ENCODE measurements at places on chromosomes 1 and 21.

DNA sequence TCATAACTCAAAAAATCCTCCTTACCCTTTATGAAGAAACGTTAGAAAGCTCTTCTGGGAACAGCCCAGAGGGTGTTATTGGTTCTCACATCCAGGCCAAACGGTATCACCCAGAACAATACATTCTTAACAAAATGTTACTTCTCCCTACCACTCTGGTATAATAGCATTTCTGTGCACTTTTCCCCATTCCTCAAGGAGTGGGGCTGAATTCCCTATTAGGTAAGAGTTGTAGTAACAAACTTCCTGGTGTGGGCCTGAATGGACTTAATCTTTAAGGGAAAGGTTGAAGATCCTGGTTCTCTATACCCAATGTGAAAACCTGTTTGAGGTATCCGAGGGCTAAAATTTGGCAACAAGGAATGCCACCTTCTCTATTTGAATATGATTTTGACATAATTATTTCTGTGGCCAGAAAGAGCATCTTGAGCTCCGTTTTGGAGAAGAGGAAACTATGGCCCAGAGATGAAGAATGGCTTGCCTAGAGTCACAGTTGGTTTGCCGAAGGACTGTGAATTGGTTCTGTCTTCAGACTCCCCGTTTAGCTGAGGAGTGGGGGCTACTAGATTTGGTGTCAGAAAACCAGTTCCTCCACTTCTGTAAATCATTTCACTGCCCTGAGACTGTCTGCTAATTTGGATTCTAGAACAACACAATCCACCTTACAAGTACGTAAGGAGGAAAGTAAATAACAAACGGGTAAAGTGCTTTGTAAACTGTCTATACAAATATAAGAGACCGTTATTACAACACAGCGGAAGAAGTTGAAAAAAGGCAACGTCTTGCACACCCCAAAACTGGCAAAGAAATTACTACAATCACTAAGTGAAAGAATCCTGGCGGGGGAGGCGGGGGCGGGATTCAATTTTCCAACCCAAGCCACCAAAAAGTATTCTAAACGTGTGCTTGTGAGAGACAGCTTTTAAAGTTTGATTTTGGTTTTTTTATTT, 2.3 kb downstream of the ANP32E start:
- DNase-seq: peak; percentile 15

GRCh38 chr21:28240586-28240985, 752.1 kb downstream of the LTN1 start:
- no peak for DNase-seq

DNA sequence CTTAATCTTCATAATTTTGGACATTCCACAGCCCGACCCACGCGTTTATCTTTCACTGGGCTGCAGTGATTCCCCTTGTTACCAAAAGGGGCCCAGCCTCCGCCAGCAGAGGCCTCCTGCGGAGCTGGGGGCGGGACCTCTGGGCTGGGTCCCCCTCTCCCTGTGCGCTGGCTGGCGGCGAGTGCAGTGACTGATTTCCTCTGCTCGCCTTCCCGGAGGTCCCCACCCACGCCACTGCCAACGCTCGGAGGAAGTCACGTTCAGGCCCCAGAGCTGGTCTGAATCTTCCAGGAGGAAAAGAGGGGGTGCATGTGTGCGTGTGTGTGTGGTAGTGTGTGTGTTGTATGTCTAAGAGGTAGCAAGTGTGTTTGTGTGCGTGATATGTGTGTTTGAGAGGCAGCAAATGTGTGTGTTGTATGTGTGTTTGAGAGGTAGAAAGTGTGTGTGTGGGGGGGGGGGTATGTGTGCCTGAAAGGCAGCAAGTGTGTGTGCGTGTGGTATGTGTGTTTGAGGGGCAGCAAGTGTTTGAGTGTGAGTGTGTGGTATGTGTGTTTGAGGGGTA, 35.0 kb upstream of the JAK1 start:
- DNase-seq: no peak

DNA sequence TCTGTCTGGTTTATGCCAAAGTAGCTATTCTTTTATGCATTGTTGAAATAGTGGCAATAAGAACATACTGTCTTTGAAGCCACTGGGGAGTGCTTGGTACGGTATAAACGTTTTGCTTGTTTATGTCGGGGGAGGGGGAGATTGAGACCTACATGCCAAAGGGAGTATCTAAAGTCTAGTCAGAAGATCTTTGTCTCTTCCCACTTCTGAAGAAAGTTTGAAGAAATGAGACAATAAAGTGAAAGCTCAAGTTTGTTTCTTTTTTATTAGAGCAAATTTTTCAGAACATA, 6.8 kb downstream of the AKIRIN1 start:
- no peak for DNase-seq

- no peak for DNase-seq
Observed at GRCh38 chr1:163056831-163057230, 12.3 kb upstream of the RGS4 start.

- no peak for DNase-seq
Observed at GRCh38 chr1:112703706-112704105, 3.2 kb downstream of the RHOC start.

- DNase-seq: no peak
Observed at GRCh38 chr1:171833091-171833825, 8.0 kb upstream of the DNM3 start.

DNA sequence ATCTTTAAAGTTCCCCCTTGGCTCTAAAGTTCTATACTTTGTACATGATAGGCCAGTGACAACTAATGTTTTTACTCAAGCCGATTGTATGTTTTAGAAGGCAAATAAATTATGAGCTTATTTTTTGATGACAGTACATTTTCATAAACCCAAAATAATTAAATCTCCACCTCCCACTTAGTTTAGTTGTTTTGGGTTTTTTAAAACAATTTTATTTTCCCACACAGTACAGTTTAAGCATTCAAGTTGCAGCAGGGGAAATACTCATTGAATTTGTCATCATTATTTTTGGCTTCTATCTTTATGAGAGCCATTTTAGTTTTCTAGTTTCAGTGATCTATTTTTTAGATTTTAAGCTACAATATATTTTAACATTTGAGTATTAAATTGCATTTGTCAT, 93.6 kb downstream of the OLFML2B start:
- DNase-seq: no peak

DNA sequence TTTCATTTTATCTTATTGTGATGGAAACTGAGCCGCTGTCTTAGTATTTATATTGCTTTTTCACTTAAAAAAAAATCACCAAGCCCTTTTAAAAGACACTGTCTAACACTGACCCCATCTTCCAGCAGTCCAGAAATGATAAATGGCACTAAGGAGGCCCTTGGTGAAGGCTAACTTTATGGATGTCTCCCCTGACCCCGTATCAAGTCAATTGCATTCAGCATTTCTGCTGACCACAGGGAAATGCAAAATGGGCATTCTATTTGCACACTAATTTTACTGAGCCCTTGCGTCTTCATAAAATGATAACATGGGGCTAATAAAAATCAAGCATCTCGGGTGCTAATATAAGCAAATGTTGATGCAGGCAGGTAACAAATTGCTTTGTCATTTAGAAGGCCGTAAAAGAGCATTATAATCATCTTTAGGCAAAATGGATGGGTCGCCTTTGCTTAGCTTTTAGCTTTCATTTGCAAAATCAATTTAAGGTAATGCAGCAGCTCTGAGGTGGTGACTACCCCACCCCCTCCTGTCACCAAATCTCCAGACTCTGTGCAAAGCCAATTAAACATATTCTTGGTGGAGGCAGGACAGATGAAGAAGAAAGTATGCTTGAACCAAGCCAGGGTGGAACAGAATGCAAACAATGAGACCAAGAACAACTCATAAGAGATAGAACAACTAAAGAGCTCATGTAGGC, 110.8 kb downstream of the BEND5 start:
- no peak for DNase-seq

DNA sequence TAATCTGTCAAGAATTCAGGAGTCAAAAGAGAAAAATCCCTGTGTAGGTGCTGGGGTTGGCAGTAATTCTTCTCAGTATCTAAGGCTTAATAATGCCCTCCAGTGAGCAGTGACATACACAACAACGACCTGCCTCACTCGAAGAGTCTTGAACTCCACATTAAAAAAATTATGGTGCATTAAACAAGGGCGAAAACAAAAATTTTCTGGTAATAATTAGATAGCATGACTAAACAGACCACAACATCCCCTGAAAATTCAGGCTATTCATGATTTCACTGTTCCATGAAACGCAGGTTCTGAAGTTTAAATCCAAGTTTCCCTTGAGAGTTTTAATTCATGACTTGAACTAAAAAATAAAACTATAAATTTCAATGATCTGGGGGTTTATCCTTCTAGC, 5.1 kb downstream of the SRSF4 start:
- DNase-seq: no peak

GRCh38 chr1:157360023-157360390, 192.3 kb downstream of the FCRL5 start:
- DNase-seq: no peak

GRCh38 chr1:59565611-59566410, 248.9 kb upstream of the HOOK1 start:
- DNase-seq: peak; percentile 95

GRCh38 chr1:14553711-14554110, 44.8 kb upstream of the KAZN start:
- no peak for DNase-seq

DNA sequence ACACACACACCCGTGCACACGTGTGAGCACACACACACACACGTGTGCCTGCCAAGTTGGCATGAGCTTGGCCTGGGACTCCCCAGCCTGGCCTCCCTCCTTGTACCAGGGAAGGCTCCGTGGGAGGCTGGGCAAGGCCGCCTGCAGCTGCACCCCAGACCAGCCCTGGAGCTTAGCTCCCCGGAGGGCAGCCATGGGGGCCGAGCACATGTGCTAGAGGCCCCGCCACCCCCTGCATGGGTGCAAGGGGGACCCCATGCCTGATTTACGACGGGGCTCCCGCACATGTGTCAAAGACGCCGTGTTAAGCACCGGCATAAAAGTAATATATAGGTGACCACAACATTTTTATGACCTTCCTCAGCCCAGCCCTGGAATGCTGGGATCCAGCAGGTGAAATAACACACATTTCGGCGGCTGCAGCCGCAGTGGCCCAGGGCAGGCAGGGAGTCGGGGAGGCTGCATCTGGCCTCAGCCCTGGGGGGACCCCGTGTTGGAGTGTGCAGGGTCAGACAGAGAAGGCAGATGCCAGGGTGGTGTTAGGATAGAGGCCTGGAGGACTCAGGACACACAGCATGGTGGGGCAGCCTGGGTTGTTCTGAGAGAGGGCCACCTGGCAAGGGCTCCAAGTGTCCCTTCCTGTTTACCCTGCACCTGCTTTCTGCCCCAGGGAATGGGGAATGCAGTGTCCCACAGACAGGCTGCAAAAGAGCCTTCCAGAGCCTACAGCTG, 56.3 kb downstream of the WNT9A start:
- peak; percentile 68 for DNase-seq

- no peak for DNase-seq
Observed at GRCh38 chr1:9990944-9991343, 6.1 kb upstream of the RBP7 start.

DNA sequence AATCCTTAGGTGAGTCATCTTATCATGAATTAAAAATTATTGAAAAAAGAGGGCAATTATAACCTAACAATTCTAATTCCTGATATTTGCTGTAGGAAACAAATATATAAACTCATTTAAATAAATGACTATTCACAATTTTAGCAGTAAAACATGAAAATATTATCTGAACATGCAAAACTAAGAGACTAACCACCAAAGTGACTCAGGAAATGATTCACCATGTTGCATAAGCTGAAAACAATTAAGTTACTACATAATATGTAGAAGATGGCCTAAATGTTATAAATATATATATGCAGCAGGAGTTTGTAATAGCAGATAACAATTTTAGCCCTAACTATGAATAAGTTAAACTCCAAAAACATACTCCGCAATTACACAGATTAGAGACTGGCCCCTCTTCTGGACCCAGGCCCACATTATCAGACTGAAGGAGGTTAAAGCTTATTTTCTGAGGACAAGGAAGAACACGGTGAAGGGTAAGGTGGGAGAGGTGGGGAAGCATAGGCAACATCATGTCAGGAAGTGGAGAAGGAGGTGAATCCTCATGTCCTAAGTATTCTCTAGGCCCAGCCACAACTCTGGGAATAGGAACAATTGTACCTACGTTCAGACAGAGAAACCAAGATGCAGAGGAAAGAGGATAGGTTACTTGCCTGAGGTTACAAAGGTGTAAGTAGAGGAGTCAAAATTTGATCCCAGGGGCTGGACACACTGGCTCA, 15.6 kb upstream of the AIM2 start:
- DNase-seq: peak; percentile 63

DNA sequence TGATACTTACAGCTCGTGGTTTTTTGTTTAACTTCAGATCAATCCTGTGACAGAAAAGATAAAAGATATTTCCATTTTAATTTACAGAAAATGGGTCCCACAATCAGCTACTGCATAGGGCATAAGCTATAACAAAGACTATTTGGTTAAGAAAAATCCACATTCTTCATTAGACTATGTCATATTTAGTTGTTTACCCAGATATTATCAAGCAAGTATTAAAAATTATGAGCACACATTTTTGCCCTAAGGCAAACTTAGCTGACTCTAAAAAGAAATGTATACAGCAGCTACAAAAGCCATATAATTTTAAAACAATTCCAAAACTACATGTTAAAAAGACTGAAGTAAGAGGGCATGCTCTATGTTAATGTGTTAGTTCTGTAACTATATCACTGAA, 18.7 kb downstream of the MEAF6 start:
- no peak for DNase-seq

DNA sequence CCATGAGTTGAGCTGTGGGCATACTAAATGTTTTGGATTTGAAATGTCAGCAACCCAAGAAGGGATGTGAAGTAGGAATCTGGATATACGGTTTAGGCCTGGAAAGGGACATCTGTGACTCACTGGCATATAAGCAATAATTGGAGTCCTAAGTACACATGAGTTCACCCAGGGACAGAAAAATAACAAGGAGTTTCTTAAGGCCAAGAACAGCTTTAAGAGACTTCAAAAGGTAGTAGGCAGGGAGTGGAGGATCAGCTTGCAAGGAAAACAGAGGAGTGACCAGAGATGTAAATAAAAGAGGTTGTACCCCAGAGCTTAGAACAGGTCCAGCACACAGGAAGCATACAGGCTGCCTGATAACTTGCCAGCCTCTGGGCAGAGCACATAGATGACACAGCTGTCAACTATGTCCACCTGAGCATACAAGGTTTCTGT, 28.1 kb downstream of the TMEM50B start:
- DNase-seq: peak; percentile 26

DNA sequence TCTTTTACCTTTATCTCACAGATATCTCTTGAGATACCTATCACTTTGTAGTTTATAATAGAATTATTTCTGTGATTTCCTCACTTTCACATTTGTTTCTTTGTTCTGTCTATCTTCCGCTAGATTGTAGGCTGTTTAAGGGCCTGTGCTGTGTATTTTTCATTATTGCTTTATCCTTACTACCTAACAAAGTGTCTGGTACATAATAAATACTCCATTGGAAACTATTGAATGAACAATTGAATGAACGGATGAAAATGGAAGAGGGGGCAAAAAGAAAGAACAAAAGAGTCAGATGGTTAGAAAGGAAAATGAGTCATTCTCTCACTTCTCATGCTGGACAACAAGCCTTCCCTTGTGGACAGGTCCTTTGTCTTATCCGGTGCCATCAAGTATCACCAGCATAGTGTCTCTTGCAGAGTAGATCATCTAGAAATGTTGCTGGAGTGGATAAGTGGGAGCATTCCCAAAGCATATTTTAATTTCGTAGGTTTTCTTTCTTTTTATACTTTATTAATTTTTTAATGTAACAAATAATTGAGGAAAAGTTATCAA, 159.8 kb downstream of the NEK7 start:
- DNase-seq: no peak

All from A172 (cell line).